Cardiac muscle cell (in vitro differentiated cells and primary cell): ENCODE measurements at places on chromosomes 1 and 21.

DNA sequence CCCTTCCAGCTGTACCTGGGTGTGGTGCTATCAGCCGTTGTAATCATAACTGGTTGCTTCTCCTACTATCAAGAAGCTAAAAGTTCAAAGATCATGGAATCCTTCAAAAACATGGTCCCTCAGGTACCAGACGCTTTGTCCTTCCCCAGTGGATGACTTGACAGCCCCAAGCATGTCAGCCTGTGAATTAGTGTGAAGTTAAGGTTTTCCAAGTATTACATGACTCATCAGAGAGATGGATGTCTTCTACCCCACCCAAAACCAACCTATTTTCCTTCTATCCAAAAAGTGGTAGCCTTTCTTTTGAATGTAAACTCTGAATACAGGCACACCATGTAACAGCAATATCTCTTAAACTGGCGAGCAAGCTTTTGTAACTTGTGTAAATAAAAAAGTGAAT is 15.1 kb downstream of the ATP1A1 start:
- no peak for DNase-seq

GRCh38 chr21:45788637-45789506 is 145.3 kb downstream of the PCBP3 start:
- DNase-seq, result no peak

- no peak for DNase-seq
These were observed 10.5 kb downstream of the OTUD3 start for GRCh38 chr1:19892628-19893168.

DNA sequence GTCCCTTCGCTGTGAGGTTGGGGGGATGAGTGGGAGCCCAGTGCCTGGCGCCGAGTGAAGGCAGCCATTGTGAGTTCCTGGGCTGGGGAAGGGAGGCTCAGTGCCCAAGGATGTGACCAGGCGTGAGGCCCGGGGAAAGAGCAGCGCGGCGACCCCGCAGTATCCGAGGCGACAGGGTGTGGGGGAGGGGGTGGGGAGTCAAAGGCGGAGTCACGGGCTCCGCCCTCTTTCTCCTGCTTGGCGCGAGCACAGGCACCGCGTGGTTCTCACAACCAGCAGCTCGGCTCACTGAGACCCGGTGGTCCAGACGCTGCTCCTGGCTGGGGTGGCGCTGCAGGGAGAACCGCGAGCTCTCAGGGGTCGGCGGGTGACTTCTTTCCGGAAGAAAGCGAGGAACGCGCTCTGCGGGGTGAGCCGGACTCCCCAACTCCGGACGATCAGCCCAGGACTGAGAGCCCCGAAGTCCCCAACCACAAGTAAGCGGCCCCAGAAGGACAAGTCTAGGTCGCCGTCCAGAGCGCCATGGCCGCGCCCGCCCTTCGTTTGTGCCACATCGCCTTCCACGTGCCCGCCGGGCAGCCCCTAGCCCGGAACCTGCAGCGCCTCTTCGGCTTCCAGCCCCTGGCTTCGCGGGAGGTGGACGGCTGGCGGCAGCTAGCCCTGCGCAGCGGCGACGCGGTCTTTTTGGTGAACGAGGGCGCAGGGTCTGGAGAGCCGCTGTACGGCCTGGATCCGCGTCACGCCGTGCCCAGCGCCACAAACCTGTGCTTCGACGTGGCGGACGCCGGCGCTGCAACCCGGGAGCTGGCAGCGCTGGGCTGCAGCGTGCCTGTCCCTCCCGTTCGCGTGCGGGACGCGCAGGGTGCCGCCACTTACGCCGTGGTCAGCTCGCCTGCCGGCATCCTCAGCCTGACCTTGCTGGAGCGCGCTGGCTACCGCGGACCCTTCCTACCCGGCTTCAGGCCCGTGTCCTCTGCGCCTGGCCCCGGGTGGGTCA is at the start of gene HPDL:
Gene HPDL (plus strand): TSS at position 269 of the 997 bp plus-strand sequence. CDS start 254 bp downstream, at position 523.
- peak; percentile 67 for DNase-seq

- peak; percentile 14 for DNase-seq
These were observed 193.8 kb downstream of the LMX1A start for GRCh38 chr1:165162671-165163241.

- DNase-seq, result no peak
These were observed 186.8 kb downstream of the APP start for GRCh38 chr21:25983745-25984144.

- DNase-seq, result no peak
These were observed 144.1 kb downstream of the CENPF start for GRCh38 chr1:214747050-214747635.

DNA sequence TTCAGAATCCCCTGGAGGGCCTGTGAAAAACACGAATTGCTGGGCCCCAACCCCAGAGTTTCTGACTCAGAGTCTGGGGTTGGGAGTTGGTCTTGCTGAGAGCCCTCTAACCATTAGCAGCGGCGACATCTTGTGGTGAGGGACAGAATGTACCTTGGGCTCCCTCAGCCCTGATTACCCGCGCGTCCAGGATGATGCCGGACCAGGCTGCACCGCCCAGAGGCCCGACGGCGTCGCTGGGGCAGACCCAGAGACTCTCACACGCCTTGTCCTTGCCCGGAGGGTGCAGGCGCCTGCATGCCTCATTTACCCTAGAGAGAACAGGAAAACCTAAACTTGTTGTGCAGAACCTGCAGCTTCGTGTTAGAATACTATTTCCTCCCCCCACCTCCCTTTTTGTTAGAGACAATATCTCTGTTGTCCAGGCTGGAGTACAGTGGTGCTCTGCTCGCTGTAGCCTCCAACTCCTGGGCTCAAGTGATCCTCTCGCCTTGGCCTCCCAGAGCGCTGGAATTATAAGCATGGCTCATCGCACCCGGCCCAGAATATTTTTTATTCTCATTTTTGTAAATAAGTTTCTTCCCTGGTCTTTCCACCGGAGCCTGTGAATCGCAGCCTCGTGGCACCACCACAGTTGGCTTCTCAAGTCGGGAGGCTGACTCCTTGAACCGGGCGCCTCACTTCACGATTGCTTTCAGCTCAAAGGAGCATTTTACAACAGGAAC is 22.2 kb upstream of the RD3 start:
- peak; percentile 91 for DNase-seq

DNA sequence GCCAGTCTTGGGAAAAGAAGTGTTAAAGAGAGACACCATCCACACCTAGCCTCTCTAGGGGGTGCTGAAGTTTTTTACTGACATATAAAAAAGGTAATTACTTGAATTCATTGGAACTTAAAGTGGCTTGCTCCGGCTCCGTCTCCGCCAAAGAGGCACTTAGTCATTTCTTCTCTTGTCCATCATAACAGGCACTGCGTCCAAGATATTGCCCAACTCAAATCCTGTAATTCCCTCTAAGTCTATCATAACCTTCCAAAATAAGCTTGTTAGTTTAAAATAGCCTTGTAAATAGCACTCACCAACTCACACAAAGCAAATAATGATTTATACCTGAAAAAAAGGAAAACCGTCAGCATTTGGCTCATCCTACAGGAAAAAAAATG is 160.5 kb downstream of the ZBTB18 start:
- DNase-seq, result no peak

GRCh38 chr1:20699558-20699957 is 18.2 kb downstream of the KIF17 start:
- DNase-seq, result no peak

- peak; percentile 62 for DNase-seq
These were observed 529 bp downstream of the EGLN1 start for GRCh38 chr1:231421546-231421970.

DNA sequence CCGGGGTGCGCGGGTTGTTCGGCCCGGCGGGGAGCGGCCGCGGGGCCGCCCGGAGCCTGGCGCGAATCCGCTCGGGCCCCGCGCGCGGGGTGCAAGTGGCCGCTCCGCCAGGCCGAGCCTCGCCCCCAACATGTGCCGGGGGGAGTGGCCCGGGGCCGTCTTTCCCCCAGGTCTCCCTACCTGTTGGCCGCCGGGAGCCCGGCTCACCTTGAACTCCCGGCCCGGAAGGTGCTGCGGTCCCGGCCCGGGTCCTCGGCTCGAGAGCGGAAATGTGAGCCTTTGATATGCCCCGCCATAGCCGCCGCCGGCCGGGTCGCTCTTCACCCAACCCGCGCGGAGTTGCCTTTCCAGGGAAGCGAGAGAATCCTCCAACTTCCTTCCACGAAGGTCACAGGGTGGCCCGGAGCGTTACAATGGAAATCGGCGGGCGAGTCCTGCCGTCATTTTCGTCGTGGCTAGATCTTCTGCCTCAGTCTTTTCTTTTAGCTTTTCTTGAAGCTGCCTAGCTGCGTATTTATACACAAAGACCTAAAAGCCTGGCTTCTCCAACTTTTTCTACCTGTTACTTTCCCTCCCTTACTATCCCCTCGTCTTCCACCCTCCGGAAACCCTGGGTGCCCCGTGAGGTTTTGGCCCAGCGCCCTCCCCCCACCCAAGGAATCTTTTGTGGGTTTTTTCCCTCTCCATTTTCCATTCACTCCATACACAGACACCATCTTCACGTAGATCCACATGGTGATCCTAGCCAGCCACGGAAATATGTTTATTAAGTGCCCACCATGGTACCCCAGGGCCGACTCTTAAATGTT is 867 bp downstream of the PTGFRN start:
- DNase-seq, result peak; percentile 62

DNA sequence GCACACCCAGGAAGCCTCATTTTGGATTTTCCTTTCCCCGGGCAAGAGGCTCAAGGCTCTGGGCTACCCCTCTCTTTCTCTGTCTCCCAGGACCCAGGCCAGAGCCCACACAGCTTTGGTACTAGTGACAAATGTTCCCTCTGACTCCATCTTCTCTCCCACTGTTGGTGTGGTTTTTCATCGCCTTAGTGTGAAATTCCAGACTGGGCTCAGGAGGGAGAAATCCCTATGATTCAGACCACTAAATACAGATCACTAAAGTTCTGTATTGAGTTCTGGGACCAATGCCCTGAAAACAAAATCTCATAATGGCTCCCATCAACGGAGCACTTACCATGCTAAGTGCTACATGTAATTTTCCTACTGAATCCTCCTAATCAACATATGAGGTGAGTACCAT is 26.1 kb downstream of the IQGAP3 start:
- no peak for DNase-seq

DNA sequence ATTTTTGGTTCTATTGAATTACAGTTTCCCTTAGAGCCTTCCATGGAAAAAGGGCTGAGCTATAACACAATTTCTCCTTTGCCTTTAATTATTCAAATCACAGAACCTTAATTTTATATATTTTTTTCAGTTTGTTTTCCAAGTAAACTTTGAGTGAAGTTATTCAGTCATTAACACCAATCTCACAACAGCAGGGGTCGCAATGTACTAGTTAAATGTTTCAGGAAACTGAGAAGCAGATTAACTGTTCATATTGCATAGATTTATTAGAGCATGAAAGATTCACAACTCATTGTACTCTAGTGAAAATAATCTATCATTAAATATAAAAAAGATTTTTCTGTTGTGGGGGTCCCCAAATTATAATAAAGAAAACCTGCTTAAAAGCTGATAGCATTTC is 64.1 kb downstream of the KIFAP3 start:
- peak; percentile 82 for DNase-seq

DNA sequence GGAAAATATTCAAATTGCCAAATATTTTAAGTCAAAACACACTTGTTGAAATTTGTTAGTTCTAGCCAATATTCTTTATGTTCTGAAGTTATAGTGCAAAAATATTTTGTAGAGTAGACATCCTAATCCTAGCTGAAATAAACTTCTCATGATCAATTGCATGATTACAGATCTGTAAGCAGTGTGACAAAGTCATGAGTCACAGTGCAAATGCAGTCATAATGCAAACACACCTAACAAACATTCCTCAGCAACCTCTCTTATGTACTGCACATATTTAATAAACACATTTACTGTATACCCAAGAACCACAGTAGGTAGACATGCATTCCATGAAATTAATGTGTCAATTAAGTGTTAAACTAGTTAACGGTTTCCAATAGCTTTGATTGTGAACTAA is 1857.4 kb downstream of the NCAM2 start:
- DNase-seq, result no peak

DNA sequence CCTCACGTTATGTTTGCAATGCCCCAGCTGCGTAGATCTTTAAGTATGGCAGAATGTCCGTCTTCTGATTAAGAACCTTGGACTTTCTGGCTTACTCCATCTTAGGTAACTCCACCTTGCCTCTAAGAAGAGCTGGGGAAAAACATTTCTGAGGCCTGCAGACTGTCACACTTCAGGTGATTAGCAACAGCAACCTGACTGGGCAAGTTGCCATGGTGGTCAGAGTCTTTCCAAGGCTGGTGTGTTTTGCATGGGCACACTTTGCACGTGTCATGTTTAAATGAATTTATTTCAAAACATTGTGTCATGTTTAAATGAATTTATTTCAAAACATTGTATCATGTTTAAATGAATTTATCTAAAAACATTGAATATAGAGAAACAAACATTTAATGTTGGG is 811 bp downstream of the KPRP start:
- DNase-seq, result no peak
